ENCODE measurements at places on chromosomes 6 and 20.

DNA sequence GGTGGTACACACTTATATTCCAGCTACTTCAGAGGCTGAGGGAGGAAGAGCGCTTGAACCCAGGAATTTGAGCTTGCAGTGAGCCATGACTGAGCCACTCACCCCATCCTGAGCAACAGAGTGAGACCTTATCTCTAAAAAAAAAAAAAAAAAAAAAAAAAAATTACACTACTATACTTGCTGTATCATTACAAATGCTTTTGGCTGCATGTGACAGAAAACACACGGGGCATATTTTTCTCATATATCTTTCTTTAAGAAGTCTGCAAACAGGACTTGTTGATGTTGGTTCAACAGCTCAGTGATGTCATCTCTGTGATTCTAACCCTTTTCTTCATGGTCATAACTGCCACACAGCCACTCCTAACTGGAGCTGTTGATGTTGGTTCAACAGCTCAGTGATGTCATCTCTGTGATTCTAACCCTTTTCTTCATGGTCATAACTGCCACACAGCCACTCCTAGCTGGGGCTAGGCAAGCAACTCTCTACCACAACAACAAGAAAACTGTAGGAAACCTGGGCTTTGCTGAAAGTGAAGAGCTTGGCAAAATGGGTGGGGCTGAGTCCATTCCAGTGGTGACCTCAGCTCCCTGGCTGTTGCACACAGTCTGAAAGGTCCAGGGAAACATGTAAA is 19.8 kb downstream of the MTFR2 start:
- DNase-seq = no peak

DNA sequence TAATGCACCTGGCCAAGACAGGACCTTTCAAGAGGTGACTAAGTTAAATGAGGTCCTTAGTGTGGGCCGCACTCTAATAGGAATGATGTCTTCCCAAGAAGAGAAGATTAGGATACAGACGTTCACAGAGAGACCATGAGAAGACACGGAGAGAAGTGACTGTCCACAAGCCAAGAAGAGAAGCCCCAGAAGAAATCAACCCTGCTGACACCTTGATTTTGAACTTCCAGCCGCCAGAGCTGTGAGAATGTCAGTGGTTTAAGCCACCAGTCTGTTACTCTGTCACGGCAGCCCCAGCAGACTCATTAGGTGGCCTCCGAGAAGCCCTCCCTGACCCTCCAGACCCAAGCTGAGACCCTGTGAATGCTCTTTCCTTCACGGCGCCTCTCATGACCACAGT is 29.5 kb downstream of the NOL4L start:
- DNase-seq = no peak

DNA sequence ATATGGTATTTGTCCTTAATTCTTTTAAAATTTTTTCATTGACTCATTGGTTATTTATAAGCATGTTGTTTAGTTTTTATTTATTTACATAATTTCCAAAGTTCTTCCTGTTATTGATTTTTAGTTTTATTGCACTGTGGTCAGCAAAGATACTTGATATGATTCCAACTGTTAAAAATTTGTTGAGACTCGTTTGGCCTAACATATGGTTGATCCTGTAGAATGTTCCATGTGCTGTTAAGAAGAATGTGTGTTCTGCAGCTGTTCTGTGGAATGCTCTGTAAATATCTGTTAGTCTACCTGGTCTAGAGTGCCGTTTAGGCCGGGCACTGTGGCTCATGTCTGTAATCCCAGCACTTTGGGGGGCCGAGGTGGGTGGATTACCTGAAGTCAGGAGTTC is 197.7 kb downstream of the CD109 start:
- DNase-seq = no peak

DNA sequence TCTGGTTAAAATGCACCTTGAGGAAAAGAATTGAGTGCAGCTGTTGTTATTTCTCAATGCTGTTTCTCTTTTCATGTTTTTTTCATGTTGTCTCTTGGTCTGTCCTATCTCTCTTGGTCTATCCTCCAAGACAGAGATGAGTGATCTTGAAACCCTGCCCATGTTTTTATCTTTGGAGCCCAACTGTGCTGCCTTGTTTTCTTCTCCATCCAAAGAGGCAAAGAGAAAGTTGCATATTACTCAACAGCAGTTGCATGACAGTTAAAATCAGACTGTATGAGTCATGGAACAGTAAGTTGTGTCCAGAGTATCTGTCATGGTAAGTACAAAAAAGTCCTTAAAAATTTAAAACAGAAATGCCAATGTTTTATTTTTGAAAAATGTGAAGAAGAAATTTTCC is 26.2 kb downstream of the BCAS1 start:
- peak; percentile 58 for DNase-seq

DNA sequence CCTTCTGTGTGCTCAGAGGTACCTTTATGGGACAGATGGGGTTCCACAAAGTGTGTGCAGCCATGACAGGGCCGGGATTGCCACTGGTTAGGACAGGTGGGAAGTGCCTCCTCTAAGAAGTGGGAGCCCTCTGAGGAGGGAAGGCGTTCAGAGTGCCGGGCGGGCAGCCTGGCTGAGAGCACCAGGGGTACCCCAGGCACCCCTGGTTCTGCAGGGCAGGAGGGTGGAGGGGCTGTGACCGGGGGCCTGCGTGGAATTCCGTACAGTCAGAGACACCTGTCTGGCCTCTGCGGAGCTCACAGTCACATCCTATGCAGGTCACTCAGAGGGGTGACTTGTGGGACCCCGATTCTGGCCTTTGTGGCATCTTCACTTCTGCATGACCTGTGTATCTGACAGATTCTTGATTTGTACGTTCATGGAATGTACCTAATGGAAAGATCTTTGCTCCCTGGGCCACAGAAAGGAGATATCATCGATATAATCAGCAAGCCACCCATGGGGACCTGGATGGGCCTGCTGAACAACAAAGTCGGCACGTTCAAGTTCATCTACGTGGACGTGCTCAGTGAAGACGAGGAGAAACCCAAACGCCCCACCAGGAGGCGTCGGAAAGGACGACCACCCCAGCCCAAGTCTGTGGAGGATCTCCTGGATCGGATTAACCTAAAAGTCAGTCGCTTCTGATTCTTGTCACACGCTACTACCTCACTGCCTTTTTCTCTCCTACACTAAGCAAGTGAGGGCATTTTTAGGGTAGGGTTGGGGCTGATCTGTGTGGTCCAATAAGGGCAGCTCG is 190.9 kb downstream of the SASH1 start:
- no peak for DNase-seq

DNA sequence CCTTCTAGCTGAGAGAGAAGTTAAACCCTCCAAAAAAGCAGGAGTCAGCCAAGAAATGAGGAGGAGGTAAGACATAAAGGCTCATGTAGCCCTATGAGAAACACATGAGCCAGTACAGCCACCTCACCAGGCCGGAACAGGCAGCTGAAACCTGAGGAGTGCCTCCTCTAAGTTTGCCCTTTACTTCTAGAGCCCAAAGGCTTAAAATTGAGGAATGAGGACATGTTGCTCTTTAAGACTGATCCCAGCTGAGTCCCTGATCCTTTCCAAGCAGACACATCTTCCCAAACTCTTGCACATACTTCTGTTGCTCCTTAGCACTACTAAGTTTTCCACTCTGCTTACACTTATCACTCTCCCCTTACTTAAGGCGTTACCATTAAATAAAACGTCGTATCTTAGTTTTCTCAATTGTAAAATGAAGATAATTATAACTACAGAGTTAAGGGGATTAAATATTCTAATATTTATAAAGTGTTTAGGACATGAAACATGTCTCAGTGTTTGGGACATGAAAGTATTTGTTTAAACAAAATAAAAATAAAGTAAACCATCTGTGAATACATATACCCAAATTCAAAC is 124.0 kb downstream of the OGFRL1 start:
- no peak for DNase-seq

DNA sequence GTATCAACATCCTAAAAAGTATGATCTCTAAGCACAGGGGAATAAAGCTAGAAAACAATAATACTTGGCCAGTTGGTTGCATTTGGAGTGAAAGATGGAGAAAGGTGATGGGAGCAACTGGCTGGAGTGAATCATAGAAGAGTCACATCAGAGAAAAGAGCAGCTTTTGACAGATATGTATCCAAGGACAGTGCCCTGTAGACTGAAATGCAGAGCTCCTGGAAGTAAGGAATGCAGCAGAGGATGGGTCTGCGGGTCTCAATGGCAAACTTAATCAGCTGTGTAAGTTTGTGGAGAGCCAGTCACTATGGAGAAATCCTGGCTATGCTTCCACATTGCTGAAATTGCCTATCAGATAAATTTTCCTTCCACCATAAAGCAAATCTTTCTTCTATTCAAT is 253.6 kb upstream of the PRND start:
- no peak for DNase-seq

DNA sequence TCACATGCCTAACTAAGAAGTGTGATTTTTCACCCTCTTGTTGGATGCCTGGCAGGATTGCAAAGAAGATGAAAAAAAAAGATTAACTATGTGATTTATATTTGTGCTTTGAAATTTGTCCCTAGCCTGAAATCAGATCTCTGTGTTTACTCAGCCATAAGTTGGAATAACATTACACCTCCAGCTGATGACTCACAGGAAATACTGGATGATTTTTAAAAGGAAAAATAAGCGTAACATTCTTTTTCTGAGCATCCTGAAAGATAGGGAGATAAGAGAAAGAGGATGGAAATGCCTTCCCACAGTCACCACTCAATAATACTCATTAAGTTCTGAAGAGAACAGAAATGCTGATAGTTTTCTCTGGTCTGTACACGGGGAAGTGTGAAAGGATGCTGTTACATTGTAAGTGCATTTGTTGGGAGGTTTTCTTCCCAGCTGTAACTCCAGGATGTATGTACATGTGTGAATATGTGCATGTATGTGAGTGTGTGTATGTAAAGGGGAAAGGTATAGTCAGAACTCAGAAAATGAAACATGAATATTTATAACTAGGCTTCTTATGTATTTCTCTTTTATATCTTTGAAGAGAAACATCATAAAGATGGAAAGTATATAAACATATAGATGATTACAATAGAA is 37.4 kb upstream of the RIPPLY2 start:
- DNase-seq = no peak

DNA sequence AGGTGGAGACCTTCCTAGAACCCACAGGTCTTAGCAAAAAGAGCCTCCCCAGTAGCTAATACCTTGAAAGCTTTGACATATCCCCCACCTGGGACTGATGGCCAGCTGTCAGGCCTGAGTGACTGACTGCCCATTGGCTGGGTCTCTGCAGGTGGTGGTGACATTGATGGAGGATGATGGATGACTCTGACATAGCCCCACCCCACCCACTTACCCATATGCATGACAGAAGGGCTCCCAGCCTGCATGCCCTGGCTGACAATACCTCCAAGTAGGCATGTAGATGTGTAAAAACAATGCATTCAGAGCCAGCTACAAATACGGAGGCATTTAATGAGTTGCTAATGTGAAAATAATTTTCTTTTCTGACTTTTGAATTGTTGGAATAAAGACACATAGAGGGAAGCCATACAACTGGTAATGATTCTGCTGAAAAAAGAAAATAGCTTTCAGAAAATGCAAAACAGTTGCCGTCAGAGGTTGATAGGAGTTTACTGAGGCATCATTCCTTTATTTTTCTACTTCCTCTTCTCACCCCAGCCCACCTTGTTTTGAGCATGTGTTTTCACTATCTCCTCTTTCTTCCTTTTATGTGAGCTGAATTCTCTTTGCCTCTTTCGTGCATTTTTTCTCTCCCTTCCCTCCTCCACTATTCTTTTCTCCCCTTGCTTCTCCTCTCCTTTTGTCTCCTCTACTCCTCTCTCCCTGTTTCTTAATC is 70.6 kb downstream of the OLIG3 start:
- no peak for DNase-seq

DNA sequence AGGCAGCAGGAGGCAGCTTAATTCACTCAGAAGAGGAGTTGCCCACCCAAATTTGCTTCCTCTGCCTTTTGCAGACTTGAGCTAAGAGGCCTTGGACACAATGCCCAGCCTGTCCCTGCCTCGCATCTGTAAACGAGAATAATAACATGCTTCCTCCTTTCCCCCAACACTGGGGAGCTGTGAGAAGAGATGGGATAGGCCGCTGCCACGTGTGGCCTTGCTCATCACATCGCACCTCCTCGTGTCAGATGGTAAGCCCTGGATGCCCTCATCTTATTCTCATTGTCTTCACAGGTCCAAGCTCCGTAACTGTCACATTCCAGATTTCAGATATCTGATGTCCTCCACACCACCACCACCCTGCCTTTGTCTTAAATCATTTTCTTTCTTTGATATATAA is 13.1 kb upstream of the TUBB2B start:
- DNase-seq = no peak

- DNase-seq = no peak
Observed at GRCh38 chr6:16190214-16190613, 48.2 kb upstream of the GMPR start.

DNA sequence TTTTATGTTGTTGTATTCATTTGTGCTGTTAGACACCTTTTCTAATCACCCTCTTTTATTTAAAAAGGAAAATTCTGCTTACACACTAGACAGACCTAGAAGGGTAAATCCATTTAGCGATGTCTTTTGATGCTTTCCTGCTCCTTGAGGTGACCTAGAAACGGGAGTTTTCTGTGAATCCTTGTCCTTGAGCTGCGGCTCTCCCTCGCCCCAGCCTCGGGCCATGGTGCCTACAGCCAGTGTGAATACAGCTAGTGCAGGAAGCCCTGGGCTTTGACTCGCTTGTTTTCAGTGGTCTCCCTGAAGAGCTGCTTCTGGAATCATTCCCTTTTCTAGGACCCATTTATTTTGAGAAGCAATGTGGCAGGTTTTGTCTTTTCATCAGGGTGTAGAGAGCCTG is 17.6 kb upstream of the ADRM1 start:
- DNase-seq = no peak

DNA sequence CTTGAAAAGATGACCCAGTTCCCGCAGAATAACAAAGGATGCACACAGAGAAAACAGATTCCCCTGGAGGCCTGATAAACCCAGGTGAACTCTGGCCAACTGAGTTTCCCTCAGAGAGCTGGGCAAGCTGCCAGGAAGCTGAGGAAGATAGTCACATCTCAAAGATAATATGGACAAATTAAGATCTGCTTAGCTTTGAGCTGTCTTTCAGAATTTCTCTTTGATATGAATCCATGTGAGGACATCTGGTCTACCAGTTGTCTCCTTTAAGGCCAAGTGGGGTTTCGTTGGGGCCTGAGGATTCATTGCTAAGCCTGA is 59.5 kb downstream of the ID4 start:
- DNase-seq = no peak

- DNase-seq = no peak
Observed at GRCh38 chr6:39753725-39754045, 28.5 kb upstream of the KIF6 start.

- DNase-seq = peak; percentile 58
Observed at GRCh38 chr6:75272145-75272840, 12.3 kb downstream of the TMEM30A start.

- DNase-seq = no peak
Observed at GRCh38 chr6:160260803-160261450, 2.3 kb upstream of the SLC22A2 start.

GRCh38 chr20:60009826-60010616 is 51.8 kb downstream of the CDH26 start:
- no peak for DNase-seq

DNA sequence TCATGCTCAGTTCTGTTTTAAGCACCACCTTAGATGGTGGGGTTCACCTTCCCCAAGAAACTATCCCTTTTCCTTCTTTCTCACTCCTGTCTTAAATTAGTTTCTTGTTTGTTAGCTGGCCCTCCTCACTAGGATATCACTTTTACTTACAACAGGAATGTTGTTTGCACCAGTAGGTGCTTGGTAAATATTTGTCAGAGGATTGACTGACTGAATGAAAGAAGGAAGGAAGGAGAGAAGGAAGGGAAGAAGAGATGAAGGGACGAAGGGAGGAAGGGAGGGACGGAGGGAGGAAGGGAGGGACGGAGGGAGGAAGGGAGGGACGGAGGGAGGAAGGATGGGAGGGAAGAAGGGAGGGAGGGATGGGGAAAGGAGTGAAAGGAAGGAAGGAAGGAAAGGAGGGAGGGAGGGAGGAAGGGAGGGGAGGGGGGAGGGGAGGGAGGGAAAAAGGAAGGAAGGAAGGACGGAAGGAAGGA is 505 bp upstream of the KCNK15 start:
- DNase-seq = no peak

Measured in inflammatory macrophage (primary cell).